ENCODE measurements at places on chromosomes 1 and 21.
A peak's percentile ranks its signal among the peaks of the same experiment; 100 is the strongest.

- DNase-seq = peak; percentile 100
These were observed 23.1 kb upstream of the TNFRSF1B start for GRCh38 chr1:12143631-12144155.

- no peak for DNase-seq
These were observed 23.5 kb upstream of the DDOST start for GRCh38 chr1:20684651-20685050.

DNA sequence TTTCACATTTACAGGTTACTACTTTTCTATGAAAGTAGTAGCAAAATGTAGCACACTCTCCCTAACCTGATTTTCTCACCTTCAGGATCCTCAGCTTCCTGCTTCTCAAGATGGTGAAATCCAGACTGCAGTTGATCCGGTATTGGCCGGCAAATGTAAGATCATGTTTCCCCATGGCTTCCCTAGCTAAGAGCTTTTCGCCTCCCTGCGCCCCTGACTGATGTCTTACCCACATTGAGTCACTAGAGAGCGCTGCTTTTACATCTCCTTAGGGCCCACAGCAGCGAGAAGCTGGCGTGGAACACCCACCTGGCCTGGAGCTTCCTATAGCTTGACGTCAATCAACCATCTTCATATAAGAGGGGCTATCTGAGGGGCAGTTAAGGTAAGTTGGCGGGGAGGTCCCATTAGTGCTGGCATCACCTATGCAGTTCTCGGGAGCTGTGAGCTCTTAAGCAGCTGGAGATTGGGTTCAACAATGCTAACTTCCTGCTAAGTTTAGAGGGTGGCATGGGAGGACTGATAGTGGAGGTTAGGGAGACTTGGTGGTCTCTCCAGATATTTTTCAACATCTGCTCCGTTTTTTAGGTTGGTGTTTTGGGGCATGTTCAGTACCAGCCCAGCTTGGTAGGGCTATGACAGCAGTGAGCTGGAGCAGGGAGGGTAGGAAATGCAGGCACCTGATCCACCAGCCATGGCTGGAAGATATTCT, 5.5 kb downstream of the PTPN7 start:
- no peak for DNase-seq

- no peak for DNase-seq
These were observed 4.6 kb upstream of the BTG2 start for GRCh38 chr1:203300441-203301330.

GRCh38 chr1:13605159-13605558, 21.5 kb downstream of the PDPN start:
- DNase-seq = peak; percentile 91

DNA sequence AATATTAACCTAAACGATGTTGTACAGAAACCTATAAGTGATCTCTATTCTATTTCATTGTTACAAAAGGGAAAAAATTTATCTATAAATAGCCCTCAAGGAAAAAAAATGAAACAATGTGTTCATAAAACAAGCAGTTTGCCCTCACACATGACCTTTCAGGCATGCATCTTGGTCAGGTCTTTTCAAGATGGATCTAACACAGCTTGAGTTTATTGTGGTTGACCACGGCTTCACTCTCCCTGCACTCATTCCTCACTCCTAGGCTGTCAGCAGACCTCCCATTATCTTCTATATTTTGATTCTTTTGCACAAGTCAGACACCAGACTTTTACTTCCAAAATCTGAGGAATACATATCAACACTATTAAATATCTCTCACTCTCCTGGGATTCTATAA, 544.3 kb downstream of the KCNT2 start:
- no peak for DNase-seq

DNA sequence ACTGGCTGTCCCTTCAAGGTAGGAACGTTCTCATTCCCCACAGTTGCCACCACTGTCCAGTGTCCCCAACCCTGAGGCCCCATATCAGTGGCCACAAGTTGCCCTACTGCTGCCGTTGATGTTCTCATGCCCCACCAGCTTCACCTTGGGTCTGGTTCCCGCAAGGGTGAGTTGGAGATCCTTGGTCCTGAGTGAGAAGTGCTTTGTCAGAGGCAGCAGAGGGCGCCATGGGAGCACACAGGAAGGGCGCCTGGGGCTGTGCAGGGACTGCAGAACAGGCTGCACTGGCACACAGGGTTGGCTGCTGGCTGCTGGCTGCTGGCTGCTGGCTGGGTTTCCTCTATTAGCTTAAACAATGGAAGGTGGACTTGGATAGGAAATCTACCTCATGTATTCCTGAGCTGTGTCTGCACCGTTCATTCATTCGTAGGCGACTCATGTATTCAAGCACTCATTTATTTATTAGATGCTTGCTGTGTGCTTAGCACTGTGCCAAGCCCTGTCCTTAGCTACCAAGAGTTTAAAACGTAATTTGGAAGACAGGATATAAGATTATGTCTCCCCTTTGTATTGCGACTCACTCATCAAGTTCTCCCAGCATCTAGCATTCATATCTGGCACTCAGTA, 2.1 kb upstream of the S100A9 start:
- DNase-seq = peak; percentile 89

DNA sequence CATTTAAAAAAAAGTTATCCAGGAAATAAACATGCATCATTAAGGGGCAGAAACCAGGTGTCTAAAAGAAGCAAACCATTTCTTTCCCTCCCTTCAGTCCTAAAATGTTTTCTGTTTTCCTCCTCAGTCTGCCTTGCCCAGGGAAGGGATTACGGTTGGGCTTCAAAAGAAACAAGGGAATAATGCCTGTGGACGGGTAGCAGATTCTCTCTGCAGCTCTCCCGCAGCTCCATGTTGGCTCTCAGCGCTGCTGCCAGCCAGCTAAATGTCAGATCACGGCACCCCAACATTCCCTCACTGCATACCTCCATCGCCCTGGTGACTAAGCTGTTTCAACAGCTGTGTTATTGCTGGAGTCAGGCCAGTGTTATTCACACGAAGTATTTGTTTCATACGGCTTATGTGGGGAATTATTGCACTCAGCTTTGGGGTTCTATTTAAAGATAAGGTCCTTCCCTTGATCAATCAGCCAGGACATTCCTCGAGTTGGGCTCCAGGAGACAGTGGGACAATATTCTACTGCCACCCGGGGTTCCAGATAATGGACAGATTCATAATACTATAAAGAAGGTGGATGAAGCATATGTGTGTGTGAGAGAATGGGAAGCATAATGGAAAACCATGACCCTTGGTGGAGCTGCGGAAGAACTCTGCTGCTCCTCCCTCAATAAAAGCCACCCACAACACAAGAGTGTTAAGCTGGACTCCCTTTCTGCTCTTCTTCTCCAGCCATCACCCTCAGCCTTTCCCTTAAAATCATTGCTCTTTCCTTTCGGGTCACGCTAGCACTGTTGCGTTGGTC, 58.2 kb downstream of the WLS start:
- no peak for DNase-seq

DNA sequence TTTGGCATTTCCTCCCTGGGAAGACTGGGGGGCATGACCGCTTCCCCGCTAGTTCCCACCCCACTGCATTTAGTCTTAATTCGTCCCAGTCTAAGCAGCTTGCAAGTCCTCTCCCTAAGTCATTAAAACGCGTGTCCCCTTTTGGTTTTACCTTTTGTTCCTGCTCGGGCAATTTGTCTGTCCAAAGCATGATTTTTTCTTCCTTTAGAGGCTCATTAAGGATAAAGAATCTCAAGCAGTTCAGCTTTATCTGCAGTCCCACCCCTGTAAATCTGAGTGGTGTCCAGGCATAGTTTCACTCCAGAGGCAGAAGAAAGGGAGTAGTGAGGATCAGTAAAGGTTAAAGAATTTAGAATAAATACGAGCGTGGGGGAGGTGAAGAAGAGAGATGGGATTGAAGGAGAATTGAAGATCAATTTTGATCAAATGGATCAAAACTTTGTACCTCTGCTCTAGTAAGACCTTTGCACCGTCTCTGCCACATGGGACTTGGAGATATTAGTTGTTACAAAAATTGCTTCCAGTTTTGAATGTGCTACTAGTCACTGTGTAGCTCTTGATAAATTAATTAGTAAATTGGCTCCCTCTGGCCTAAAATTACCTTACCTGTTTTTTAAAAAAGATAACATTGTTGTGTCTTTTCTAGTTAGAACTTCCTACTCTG, 989 bp upstream of the ETV3 start:
- no peak for DNase-seq

DNA sequence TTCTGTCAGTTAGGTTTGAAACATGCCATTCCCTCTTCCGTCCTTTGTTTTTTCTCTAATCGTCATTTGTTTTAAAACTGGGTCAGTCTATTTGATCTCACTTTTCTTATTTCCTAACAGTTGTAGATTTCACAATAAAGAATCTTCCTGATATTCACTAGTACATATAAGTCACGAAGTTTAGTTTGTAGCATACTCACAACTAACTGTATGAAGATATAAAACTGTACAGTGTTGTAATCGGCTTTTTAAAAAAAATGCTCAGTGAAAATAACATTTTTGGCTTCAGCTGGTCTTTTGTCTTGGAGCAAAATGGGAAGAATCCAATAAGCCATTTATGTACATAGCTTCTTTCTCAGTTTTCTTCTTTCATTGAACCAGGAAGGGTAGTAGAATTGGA, 78.3 kb downstream of the NCAM2 start:
- peak; percentile 15 for DNase-seq

GRCh38 chr1:68767941-68768340, 271.1 kb upstream of the DEPDC1 start:
- no peak for DNase-seq

DNA sequence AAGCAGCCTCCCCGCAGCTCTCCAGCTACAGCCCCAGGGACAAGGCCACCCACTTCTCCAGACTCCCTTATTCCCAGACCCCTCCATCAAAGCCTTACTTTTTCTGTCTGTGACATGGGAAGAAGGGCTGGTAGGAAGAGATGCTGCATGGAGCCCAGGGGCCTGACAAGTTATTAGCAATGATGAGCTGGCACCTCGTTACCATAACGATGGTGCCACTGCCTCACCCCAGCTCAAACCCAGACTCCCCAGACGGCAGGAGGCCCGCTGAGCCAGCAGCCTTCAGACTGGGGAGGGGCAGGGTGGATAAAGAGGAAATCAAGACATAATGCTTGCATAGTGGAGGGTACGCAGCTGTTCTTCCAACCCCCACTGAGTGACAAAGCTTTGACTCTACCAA, 3.3 kb downstream of the DLGAP3 start:
- DNase-seq = no peak

DNA sequence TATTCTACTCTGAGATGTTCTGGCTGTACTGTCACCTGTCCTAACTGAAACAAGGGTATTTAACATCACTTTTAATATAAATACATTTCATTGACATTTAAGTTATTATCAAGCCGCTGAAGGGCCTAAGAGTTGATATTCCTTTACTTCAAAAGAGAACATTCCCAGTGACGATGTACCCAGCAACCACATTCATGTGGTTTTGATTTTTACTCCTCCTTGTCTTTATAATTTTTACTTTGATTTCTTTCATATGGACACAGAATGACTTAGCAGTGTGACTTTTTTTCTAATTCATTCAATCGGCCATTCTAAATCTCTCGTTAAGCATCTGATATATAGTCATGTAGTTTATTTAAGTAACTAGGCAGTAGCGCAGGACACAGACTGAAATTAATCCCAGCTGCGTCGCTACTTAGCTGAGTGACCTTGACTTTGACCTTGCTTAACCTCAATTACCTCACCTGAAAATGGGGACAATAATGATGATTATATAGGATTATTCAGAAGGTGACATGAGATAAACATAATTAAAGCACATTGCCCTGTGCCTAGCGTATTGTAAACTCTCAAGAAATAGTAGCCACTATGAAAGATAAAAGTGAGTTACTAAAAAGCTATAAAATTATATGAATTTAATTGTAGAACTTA, 476.6 kb downstream of the SETD4 start:
- DNase-seq = no peak

GRCh38 chr1:30616759-30617158, 106.6 kb downstream of the MATN1 start:
- DNase-seq = no peak

DNA sequence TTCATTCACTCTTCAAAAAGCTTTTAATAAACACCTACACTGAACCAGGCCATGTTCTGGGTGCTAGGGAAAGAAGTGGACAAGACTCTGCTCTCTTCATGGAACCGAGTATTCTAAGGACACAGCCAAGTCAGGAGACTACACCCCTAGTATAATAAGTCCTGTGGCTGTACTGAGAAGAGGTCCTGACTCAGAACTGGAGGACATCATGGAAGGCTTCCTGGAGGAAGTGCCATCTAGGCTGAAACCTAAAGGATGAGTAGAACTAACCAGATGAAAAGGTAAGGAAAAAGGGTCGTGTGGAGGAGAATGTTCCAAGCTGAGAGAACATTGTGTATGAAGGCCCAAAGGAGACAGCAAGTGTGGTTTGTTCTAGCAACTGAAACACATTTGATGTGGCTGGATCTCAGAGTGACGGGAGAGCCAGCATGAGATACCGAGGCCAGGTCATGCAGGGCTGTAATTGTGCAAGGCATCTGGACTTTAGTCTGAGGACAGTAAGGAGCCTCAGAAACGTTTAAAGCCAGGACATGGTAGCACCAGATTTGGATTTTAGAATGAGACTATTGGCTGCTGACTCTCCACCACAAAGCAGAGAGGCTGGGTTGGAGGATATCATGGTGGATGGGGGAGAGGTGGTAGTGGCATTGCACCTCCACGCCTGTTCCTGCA, 82.5 kb downstream of the LRRN2 start:
- no peak for DNase-seq

GRCh38 chr1:110746644-110747259, 72.0 kb upstream of the KCNA3 start:
- DNase-seq = peak; percentile 63

DNA sequence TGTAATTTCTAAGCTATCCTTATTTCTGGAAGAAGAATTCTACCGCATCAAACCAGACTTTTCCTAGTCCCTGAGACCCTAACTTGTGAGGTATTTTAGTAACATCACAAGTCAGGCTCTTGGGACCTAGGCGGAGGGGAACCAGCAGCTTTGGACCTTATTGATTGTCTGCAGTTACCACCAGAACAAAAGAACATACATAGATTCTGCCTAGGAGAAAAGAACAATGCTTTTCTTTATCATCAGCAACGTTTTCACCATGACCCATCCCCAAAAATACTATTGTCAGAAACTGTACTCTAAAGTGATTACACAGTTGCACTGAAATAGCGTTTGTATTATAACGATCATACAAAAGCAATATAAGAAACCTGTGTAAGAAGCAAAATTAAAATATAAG, 860.4 kb downstream of the USP25 start:
- DNase-seq = no peak

DNA sequence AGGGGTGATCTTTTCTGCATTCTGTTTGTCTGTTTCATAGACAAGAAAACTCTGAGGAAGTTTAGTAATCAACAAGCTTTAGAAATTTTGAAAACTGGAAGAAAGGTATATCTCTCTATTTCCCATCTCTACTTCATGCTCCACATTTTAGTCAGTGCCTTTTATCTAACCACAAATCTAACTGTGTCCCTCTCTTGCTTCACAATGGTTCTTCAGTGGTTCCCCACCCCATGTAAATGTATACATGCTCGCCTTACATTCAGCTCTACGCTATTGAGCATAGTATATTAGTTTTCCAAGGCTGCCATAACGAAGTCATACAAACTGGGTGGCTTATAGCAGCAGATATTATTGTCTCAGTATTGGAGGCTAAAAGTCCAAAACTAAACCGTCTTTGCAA, 14.4 kb upstream of the SAMSN1 start:
- DNase-seq = no peak
